Glomerular endothelial cell (primary cell): ENCODE measurements at places on chromosomes 5 and 9. TPM values are rescaled to one million over a fixed set of nuclear protein-coding genes. Genes with fewer than 3 reads are reported as not detected.

The CCDC192 gene
- not detected in 2 replicates for total RNA-seq

- DNase-seq: no peak
Measured at GRCh38 chr9:98864281-98865174, 57.1 kb downstream of the GALNT12 start.

DNA sequence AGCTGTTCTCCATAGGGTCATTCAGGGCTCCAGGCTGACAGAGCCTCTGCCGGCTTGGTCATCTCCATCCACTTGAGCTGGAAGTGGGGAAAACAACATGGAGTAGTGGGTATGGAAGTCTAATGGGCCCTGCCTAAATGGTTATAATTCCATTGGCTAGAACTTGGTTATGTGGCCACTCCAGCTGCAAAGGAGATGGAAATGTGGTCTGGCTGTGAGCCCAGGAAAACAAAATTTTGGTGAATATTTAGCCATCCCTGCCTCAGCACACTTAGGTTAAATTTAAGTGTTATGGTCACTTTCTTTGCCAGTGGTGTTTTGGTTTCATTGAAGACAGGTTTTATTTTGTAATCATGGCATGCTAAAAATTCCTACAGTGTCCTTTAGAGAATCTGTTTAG, 112.3 kb downstream of the SMARCA2 start:
- no peak for DNase-seq

DNA sequence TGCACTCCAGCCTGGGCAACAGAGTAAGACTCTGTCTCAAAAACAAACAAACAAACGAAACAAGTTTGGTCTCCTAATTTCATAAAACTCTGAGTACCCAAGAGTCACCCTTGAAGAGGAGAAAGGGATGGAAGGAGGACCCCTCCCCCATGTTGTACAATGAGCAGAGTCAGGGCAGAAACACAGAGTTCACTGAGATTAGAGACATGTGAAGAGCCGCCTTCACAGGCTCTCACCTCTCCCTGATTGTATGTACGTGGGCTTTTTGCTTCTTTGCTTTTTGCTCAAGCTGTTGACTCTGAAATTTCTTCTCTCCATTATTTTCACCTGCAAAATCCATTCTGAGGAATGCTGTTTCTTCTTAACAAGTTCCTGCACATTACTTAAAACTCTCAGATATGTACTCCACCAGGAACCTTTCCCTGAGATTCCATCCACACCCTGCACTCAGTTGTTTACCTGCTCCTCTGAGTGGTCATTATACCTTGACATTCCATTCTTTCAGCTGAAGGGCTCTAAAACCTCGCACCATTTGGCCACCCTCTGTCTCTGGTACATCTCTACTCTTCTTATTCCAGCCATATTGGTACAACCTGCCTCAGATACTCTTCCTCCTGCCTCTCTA, 44.4 kb upstream of the ABCA1 start:
- DNase-seq: no peak
